Activated gamma-delta T cell treated with anti-CD3 and anti-CD28 coated beads, Interleukin-2, amount 50 U/mL, for 16 hours (primary cell): ENCODE measurements at places on chromosomes 13 and 19.

GRCh38 chr19:30371161-30371836 is 885 bp upstream of the ZNF536 start:
- DNase-seq = no peak

DNA sequence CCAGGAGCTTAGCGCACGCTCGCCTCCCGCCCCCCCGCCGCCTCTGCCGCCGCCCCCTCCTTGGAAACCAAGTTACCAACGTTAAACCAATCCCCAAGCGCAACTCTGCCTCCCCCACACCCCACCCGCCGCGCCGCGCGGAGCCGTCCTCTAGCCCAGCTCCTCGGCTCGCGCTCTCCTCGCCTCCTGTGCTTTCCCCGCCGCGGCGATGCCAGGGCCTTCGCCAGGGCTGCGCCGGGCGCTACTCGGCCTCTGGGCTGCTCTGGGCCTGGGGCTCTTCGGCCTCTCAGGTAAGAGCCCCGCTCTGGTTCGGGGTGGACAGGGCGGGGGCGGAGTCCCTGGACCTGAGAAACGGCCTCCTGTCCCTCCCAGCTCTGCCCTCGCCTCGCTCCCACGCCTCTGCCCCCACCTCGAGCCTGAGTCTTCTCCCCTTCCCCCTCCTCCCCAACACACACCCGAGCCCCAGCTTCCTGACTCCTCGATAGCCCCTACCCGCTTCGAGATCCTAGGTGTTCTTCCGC is at the start of gene ICAM5:
Gene ICAM5, plus strand, starts transcription at position 117 of the 521 bp plus-strand sequence. Its CDS starts 92 bp downstream, at position 209.
- DNase-seq = no peak

GRCh38 chr13:37074703-37075102 is 15.2 kb upstream of the SUPT20H start:
- no peak for DNase-seq

DNA sequence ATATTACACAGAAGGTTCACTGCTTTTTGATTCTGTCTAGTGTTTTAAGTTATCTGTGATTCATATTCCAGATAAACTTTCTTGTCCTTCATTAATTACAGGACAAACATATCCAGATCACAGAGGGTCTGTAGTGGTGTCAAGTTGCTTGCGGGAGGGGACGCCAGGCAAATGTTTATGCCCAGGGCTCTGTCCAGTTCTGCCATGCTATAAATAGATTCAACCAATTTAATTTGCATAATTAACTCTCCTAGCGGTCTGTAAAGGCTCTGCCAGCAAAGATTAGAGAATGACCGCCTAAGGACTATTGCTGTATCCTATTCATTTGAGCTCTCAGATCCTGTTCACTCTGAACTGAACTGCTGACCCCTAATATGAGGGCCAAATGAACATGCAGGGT is 59.7 kb upstream of the TRPC4 start:
- DNase-seq = no peak

GRCh38 chr19:51948975-51949374 is 21.7 kb downstream of the ZNF613 start:
- no peak for DNase-seq

GRCh38 chr19:53463263-53463662 is 4.3 kb upstream of the ZNF813 start:
- DNase-seq = no peak

- no peak for DNase-seq
Observed at GRCh38 chr13:42337808-42338600, 66.1 kb downstream of the AKAP11 start.

GRCh38 chr19:47374876-47375693 is 26.0 kb downstream of the DHX34 start:
- DNase-seq = no peak

GRCh38 chr13:98462946-98463345 is 114.0 kb downstream of the STK24 start:
- no peak for DNase-seq
